Ovary (tissue), 10 donors: ENCODE measurements at places on chromosomes 13 and 19. TPM values are rescaled to one million over a fixed set of nuclear protein-coding genes. Genes with fewer than 3 reads are reported as not detected.
A peak's percentile ranks its signal among the peaks of the same experiment; 100 is the strongest.

TOMM40 gene
- 23.5 TPM for total RNA-seq

BRME1 gene
- total RNA-seq: 2.3 TPM

FCER2 gene
- total RNA-seq: not detected

ATP4A gene
- not detected for total RNA-seq

RFX1 gene
- total RNA-seq: 6.7 TPM

LRP3 gene
- 117 TPM for total RNA-seq

COQ8B gene
- 51.2 TPM for total RNA-seq

LHB gene
- total RNA-seq: not detected

CRX gene
- total RNA-seq: not detected

RFPL4AL1 gene
- total RNA-seq: not detected

CYP4F12 gene
- total RNA-seq: 4.3 TPM

DNA sequence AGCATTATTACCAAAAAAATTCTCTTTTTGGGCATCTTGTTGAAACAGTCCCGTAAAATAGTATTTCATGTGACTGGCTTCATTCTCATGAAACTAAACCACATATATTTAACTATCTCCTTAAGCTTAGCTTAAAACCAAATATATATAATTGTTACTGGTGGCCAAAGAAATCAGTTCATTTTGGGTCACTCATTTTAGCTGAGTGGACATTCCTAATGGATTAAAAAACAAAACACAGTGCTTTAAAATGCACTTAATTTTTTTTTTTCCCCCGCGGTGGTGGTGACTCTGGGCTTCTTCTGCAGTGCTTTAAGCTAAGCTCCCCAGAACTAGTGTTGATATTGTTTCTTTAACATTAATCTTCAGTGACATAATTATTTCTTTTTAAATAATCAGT, 540.1 kb downstream of the GPC6 start:
- no peak for DNase-seq

- no peak for DNase-seq
These were observed 33.8 kb downstream of the PEX11G start for GRCh38 chr19:7454998-7455397.

GRCh38 chr19:51708811-51709210, 15.0 kb downstream of the HAS1 start:
- no peak for DNase-seq

- no peak for DNase-seq
These were observed 5.4 kb downstream of the KLK1 start for GRCh38 chr19:50817941-50818858.

GRCh38 chr13:60164234-60164889, 634 bp upstream of the DIAPH3 start:
- DNase-seq: no peak

DNA sequence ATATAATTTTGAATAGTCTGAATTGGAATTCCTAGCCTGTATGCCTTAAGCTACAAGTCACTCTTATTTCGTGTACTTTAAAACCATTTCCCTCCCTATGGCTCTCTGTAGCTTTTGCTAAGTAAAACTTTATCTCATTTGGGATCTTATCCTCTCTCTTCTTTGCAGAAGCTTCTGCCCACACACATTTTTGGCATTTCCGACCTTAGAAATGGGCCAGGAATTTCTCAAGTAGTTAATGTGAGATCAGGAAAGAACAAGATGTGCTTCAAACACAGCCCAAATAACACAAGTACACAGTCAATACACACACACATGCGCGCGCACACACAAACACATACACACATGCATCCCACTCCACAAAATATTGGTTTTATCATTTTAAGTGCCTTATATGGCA, 931.0 kb upstream of the MIR17HG start:
- DNase-seq: no peak

DNA sequence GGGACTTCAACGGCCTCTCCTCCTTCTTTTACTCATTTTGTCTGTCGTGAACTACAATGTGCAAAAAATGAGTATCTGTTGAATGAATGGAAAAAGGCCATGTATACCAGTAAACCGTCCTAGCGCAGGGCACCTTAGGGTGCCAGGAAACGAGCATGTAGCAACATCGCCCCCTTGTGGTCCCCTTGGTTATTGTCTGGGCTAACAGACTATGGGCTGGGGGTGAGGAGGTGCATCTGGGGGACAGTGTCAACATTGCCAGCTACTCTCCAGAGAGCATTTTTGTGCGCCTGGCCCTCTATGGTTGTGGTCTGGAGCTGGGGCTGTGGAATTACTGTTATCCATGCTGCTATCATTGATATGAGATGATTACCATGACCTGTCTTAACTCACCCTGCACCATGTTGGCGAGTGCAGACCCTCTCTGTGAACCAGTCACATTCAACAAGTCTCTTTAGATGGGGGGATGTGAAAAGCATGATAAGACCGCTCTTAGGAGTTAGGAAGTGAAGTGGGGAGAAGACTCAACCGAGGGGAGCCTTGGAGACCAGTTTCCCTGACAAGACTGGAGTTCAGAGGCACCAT, 22.8 kb upstream of the SIGLEC11 start:
- DNase-seq: peak; percentile 66

GRCh38 chr13:110092831-110093247, 214.1 kb downstream of the COL4A1 start:
- no peak for DNase-seq

DNA sequence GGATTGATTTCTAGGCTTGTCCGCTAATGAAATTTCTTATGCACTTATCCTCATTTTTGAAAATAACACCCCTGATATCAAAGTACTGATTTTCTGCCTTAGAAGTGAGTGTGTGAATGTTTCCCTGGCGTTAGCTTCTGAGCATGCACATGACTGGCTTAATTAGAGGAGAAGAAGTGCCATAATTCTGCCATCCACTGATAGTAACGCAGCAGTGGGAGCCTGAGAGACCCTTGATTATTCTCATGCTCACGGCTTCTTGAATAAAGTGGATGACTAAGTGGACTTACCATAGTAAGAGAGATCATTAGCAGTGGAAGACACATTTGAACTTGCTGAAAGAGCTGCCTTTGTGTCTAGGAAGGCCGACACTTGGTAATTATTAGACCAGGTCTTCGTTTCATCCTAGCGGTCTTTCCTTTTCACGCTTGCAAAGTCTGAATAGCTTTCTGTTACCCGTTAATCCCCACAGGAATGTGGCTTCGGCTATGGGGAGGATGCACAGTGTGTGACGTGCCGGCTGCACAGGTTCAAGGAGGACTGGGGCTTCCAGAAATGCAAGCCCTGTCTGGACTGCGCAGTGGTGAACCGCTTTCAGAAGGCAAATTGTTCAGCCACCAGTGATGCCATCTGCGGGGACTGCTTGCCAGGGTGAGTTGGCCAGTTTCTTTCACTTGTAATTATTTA, 45.3 kb downstream of the TNFRSF19 start:
- DNase-seq: no peak

DNA sequence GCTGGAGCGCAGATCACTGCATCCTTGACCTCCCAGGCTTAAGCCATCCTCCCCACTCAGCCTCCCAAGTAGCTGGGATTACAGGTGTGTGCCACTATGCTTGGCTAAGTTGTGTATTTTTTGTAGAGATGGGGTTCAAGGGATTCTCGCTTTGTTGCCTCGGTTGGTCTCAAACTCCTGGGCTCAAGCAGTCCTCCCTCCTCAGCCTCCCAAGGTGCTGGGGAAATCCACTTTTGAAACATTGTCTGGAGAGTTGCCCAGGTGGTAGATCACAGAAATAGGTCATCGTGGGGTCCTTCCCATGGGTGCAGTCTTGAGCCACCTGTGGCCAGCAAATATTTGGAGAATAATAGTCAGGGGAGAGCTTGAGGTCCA, 5.2 kb downstream of the LDLR start:
- DNase-seq: no peak

GRCh38 chr19:48190288-48190884, 19.9 kb downstream of the ZSWIM9 start:
- DNase-seq: no peak

DNA sequence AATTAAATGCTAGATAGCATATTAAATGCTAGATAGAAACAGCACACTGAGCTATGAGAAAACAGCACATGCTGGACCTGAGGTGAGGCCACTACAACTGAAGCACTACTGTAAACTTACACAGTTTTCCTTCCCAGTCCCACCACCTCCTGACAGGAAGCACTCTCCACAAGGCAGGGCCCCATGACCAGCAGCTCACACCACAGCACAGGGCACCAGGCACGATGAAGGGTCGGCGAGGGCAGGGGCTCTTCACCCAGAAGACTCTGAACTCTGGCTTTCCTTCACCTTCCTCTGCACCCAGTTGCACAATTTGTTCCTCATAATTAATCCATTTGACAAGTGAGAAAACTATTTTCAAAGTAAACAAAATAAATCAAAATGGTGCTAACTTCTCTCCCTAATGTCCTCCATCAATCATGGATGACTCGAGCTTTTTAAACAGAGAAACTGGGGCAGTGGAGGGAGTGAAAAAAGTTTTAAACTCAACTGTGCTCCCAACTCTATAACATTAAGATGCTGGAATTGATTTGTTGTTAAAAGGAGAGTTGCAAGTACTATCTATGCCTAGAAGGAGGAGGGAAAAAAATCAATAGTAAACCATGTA, 568.7 kb downstream of the UQCRFS1 start:
- DNase-seq: no peak

GRCh38 chr13:78753435-78753834, 94.5 kb upstream of the OBI1 start:
- DNase-seq: no peak

- DNase-seq: no peak
These were observed 470.2 kb downstream of the PCDH9 start for GRCh38 chr13:66759919-66760318.

DNA sequence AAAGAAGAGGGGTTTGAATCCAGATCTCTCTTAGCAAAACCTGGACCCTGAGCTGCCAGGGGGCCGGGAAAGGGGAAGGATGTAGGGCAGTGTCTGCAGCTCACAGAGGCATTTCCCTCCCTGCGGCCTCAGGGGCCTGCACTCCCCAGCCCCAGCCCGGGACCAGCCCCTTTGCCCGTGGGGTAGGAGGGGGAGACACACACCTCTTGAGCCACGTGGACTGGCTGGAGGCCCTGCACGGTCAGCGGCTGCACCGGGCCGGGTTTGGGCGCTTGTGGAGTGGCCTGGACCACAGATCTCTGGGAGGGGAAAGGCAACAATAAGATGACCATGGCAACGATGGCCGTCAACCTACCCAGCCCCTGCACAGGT, 26.9 kb downstream of the RFX1 start:
- DNase-seq: peak; percentile 44

DNA sequence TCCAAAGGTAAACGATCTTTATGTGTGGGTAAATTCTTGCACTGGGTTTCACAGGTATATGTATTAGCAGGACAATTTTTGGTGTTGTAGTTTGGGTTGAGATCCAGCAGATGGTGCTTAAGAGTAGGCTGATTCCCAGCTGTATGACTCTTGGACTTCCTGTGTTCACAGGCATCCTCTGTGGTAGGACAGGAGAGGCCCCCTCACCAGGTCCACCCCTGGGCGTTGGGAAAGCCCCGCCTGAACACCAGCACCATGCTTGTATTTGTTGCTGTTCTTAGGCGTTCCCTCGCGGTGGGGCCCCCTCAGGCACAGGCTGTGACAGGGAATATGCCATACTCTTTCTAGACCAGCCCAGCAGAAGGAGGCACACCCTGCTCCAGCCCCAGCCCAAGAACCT, 49.5 kb upstream of the PCDH17 start:
- no peak for DNase-seq

GRCh38 chr19:45901432-45901911, 941 bp downstream of the MYPOP start:
- peak; percentile 53 for DNase-seq

DNA sequence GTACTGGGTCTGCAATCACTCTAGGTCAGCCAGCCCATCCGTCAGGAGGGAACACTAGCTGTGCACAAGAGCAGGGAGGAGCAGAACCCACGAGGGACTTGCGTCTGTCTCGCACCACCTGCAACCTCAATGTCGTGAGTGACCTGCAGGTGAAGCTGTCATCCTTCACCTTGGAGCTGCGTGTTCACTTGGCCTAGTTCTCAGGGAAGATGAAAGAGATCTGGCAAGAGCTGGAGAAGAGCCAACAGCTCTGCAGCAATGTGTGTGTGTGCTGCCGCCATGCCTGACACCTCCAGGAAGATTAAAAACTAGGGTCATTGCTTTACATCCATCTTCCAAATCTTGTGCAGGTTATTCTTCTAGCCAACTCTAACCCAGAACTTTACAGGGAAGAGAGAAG, 117.6 kb upstream of the MRI1 start:
- DNase-seq: no peak

DNA sequence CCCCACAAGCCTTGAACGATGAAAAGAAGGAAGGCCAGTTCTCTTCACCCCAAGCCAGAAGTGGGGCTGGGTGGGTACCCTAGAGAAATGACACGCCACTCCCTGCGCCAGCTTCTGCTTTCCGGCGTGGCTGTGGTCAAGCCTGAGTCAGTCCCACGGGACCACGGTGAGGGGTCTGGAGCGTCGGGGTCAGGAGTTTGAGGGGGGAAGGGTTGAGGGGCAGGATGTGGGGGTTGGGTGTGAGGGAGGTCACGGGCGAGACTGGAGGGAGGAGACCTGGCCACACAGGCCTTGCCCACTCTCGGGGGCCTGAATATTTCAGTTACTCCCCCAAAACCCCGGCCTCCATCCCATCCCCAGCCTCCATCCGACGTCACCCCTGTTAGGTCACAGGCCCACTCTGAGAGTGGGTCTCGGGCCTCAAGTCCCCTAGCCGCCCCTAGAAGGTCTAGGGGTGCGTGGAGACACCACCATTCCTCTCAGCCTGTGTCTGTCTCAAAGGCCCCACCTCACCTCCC, 500 bp upstream of the IFI30 start:
- peak; percentile 44 for DNase-seq
